ENCODE measurements at places on chromosomes 1 and 21. TPM values are rescaled to one million over a fixed set of nuclear protein-coding genes. Genes with fewer than 3 reads are reported as not detected.
A peak's percentile ranks its signal among the peaks of the same experiment; 100 is the strongest.

DNA sequence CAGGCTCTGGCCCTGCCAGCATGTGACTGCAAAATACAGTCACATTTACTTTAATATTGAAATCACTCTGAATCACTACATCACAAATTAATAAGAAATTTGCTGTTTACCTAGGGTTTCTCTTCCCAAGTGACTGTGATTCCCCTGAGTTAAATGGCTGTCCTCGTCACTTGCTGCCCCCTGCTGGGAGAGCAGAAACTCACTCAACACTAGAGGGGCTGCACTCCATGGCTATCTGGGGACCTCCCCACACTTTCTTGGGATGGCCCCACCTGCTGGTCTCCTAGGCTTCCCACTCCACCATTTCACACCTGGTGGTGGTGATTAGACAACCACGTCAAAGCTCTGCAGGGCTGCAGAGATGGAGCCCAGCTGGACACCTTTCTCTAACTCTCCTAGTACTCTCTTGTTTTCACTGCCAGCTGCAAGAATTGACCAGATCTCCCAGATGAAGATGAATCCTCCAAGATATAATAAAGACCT is 63.4 kb downstream of the CD2 start:
- H3K4me1 ChIP-seq = peaks cover 4% of the 10 kb centered on the region
- no peaks in the 10 kb centered on the region for H3K27me3 ChIP-seq
- no peaks in the 10 kb centered on the region for H3K36me3 ChIP-seq
- H3K27ac ChIP-seq = no peak overlapping the region

DNA sequence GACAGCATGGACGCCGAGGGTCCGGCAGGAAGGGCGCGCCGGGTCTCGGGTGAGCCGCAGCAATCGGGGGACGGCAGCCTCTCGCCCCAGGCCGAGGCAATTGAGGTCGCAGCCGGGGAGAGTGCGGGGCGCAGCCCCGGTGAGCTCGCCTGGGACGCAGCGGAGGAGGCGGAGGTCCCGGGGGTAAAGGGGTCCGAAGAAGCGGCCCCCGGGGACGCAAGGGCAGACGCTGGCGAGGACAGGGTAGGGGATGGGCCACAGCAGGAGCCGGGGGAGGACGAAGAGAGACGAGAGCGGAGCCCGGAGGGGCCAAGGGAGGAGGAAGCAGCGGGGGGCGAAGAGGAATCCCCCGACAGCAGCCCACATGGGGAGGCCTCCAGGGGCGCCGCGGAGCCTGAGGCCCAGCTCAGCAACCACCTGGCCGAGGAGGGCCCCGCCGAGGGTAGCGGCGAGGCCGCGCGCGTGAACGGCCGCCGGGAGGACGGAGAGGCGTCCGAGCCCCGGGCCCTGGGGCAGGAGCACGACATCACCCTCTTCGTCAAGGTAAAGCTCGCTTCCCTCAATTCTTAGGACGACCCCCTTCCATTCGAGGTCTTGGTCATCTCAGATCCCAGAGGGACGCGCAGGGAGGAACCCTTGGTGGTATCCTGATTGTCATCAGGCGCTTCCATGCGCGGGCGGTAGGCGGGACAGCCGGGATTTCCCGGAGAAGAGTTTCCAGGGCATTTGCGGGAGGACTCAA is 1.6 kb downstream of the CLIC6 start:
- peaks cover 15% of the 10 kb centered on the region for H3K4me1 ChIP-seq
- no peak overlapping the region for H3K27ac ChIP-seq
- H3K4me3 ChIP-seq = peak overlapping the region; percentile 26
- no peaks in the 10 kb centered on the region for H3K36me3 ChIP-seq
- no peaks in the 10 kb centered on the region for H3K27me3 ChIP-seq

DNA sequence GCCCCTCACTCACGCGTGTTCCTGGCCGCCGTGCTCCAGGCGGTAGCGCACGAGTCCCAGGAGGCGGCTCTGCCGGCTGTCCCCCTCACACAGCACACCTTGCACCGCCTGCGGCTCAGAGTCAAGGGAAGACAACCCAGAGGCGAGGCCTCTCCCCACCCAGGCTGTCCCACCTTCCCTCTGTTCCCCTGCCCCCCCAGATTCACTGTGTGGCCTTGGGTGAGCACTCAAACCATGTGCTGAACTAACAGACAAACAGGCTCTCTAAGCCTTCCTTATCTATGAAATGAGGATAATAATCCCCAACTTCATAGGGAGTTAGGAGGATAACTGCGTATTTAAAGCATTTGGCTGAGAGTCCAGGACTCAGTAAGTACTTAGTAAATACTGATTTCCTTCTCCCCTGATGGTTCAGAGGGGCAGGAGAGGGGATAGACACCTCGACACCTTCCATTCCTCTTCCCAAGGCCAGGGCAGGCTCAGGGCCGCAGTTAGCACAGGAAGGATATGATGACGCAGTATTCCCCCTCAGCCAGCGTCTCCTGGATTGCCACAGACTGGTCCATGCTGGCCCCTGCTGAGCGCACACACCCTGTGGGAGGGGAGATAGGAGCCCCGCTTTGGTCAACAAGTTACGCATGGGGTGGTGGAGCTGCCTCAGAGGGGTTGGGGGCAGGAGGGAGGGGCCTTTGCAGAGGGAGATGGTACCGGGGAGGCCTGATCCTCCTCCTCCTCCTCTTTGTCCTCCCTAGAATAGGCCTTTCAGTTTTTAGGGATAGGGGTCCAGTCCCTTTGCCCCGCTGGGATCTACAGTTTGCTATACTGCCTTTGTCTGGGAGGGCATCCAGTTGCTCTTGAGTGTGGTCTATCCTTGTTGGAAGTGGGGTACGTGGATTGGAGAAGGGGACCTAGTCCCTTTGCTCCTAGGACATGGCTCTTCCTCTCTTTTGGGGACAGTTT is 830 bp downstream of the INPP5B start:
- peaks cover 19% of the 10 kb centered on the region for H3K4me1 ChIP-seq
- no peak for DNase-seq
- peak overlapping the region; percentile 67 for H3K4me3 ChIP-seq
- no peaks in the 10 kb centered on the region for H3K27me3 ChIP-seq
- H3K36me3 ChIP-seq = no peaks in the 10 kb centered on the region

DNA sequence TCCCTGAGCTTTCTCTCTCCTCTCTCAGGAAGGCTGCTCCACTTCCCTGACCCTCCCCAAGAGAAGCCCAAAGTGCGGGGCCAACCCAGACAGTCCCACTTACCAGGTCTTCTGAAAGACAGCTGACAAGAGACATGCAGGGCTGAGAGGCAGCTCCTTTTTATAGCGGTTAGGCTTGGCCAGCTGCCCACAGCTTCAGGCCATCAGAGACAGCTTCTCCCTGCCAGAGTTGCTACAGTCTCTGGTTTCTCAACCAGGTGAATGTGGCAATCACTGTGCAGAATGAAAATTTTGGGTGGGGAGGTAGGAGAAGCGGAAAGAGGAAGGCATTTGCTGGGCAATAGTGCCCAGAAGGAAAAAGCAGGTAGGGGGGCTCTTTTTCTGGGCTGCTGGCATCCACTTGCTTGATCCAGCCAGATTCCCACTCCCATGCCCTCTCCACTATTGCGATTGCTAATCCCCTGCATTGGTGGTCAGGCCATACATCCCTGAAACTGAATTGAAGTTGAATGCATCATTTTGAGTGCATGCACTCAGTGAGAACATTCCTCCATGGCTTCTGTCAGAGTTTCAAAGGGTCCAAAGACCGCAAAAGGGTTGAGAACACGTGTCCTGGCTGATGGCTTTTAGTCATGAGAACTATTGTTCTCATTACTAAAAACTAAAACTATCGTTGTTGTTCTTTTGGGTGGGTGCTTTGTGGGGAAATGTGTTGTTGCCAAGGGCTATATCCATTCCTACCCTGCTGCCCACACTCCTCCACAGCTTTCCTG is at the start of gene S100A8:
TSS of gene S100A8 (minus strand) at position 136 of the 773 bp plus-strand sequence. CDS start 538 bp downstream, outside the sequence.
- DNase-seq = no peak
- H3K27ac ChIP-seq = no peak within 1 kb of the TSS
- peaks cover 4% of the 10 kb centered on the region for H3K27me3 ChIP-seq
- no peaks in the 10 kb centered on the region for H3K4me1 ChIP-seq
- no peak within 1 kb of the TSS for H3K4me3 ChIP-seq
- no peaks in the 10 kb centered on the region for H3K36me3 ChIP-seq

DNA sequence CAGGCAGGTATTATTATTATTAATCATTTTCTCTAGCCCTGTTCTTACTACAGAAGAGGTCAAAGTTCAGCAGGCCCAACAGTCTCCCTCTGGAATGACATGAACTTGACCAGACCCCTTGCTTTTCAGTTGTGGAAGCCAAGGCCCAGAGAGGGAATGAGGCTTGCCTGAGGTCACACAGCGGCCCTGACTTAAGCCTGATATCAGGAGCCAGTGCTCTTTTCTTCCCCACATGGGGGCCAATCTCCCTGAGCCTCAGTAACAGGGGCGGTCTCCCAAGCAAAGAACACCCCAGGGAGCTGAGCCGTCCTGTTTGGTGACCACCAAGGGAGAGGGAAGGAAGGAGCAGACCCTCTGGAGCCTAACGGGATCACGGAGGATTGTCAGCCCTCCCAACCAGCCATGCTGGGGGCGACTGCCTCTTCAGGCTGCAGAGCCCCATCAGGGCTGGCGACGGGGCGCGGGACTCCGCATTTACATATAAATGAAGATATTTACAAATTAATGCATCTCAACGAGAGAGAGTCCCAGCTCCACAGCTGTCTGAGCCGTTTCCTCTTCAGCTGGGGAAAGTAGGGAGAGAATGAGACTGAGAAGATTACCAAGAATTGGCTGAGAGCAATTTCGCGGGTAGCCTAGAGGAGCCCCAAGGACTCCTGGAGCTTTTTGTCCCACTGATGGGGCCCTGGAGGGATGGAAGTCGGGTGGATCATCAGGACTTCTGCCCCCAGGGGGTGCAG is 186.1 kb upstream of the KLHDC7A start:
- no peak overlapping the region for H3K4me3 ChIP-seq
- no peak overlapping the region for H3K27ac ChIP-seq
- no peaks in the 10 kb centered on the region for H3K4me1 ChIP-seq
- peaks cover 3% of the 10 kb centered on the region for H3K27me3 ChIP-seq
- no peak for DNase-seq

DNA sequence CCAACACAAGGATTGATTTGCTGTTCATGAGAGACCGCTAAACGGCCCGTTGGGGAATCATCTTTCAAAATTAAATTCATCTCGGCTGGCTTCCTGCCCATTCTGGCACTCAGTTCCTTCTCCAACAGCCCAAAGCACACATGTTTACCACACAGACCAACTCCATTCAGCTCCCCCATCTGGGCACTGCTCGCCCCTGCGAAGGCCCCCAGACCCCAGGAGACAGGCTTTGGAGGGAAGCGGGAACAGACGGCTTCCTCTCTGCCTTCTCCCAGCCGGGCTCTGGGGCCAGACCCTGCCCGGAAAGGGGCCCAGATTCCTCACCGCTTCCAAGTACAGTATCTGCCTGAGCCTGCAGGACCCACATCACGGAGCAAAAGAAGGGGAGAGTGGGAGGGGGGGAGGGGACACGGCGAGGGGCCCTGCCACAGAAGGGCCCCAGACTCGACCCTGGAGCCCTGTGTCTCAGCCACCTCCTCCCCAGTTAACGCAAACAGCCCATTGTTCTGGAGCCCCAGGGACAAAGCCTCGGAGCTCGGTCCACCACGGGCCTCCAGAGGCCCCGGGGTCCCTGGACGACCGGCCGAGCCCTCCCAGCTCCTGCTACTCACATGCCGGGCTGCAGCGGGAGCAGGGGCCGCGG is 660 bp downstream of the MEGF6 start:
- H3K36me3 ChIP-seq = no peaks in the 10 kb centered on the region
- H3K4me3 ChIP-seq = no peak overlapping the region
- no peak for DNase-seq
- H3K4me1 ChIP-seq = peaks cover 15% of the 10 kb centered on the region
- H3K27me3 ChIP-seq = peaks cover 24% of the 10 kb centered on the region

DNA sequence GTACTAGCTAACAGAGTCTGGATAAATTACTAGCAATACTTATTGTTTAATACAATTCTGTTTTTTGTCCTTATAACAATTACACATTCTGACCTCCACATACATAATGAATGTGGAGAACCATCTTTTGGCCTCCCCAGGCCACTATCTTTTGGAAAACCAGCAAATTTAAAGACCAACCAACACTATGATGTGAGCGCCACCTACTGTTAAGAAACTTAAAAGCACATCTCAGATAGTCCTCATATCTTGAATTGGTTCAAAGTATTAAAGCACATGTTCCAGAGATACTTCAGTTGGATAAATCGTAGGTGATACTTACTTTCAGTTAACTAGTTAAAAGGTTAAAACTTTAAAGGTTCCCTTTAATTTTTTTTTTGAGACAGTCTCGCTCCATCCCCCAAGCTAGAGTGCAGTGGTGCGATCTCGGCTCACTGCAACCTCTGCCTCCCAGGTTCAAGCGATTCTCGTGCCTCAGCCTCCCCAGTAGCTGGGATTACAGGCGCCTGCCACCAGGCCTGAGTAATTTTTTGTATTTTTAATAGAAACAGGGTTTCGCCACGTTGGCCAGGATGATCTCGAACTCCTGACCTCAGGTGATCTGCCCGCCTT is 29.3 kb upstream of the USP1 start:
- peak; percentile 52 for DNase-seq
- no peaks in the 10 kb centered on the region for H3K36me3 ChIP-seq
- no peak overlapping the region for H3K27ac ChIP-seq

DNA sequence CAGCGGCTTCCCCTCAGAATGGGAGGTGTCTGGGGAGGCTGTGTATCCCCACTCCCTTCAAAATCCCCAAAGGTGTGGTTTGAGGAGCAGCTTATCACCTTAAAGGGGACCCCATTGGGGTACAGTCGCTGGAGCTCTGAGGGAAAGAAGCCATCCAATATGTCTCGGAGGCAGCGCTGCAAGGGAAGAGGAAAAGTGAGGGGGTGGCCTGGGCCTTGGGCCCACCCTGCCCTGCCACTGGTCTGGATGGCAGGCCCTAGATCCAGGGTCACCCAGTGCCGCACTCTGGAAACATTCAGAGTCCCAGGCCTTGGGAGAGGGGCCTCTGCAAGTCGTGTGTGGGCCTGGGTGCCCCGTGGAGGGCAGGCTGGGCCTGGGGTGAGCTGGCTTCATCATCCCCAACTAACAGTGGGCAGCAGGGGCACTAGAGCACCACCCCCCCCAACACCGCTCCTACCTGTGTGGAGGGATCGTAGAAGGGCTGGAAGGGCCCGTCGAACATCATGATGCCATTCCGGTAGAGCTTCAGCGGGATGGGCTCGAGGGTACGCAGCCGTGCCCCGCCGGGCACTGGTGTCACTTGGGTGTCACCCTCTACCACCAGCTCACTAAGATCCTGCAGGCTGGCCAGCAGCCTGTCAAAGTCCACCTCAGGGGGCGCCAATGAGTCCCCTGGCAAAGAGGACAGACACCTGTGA is 5.6 kb downstream of the SH3BGRL3 start:
- H3K27ac ChIP-seq = peak overlapping the region; percentile 96
- H3K4me3 ChIP-seq = no peak overlapping the region
- peak; percentile 61 for DNase-seq
- no peaks in the 10 kb centered on the region for H3K27me3 ChIP-seq

DNA sequence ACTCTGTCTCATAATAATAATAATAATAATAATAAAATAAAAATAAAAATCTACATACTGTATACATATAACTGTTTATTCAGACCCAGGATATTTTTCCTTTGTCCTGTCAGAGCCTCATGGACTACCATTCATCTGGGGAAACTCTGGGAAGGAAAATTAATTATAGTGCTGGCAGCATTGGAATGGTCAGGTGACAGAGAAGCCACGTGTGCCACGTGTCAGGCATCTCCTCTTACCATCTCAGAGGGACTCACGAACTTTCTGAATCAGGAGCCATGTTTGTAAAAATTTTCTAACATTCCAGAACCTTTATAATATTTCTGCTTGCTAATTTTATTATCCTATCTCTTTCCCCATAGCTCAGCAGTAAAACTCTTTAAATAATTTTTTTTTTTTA is 97.8 kb upstream of the HNRNPU start:
- no peaks in the 10 kb centered on the region for H3K36me3 ChIP-seq
- peaks cover 9% of the 10 kb centered on the region for H3K4me1 ChIP-seq
- no peak overlapping the region for H3K27ac ChIP-seq
- no peak overlapping the region for H3K4me3 ChIP-seq

The KIF26B gene
- polyA plus RNA-seq = not detected

The WLS gene
- polyA plus RNA-seq = 0.49 TPM

The SLC19A1 gene
- 8.7 TPM for polyA plus RNA-seq

The IL22RA1 gene
- 0.10 TPM for polyA plus RNA-seq

The KCNC4 gene
- 2.5 TPM for polyA plus RNA-seq

The AMIGO1 gene
- polyA plus RNA-seq = 0.19 TPM
